ENCODE measurements at places on chromosomes 1 and 21.

- no peak for DNase-seq
Measured at GRCh38 chr1:53895421-53895820, 1.4 kb downstream of the DIO1 start.

GRCh38 chr1:31815752-31816500 lies at the start of gene SPOCD1:
TSS of gene SPOCD1 (minus strand) at chr1:31816022. CDS start at chr1:31815333, 689 bp downstream.
- DNase-seq = peak; percentile 76

DNA sequence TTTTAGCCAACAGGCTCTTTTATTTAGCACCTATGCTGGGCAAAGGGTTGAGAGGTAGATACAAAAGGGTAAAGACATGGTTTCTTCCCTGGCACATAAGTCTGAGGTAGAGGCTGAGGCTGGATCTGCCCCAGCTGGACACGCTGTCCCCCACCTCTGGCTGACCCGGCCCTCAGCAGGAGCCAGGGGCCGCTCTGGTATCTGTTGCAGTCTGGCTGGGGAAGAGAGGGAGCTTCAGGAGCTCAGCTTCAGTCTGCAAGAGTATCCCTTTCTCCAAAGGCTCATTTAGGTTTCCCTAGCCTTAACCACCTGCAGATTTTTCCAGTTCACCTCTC lies 14.2 kb downstream of the BLACAT1 start:
- no peak for DNase-seq

- DNase-seq = no peak
Measured at GRCh38 chr1:161718559-161719324, 2.6 kb upstream of the FCRLB start.

- no peak for DNase-seq
Measured at GRCh38 chr1:77038000-77038399, 170.7 kb downstream of the ST6GALNAC5 start.

DNA sequence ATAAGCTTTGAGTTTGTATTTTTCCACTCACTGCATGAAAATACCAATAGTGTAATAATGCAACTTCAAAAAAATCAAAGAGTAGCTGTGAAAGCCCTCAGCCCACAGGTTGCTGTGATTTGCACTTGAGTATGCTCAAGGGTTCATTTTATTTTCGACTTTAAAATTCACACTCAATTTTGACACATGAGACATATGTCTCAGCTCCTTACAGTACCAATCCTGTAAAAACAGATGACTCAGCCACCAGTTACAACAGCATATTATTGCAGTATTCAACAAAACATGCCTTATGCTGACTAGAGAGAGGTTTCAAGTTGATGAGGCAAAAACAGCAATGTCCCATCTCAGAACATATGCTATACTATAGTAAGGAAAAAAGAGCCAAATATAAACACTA lies 66.1 kb downstream of the CYYR1 start:
- peak; percentile 19 for DNase-seq

GRCh38 chr1:5821540-5822176 lies 170.6 kb downstream of the NPHP4 start:
- no peak for DNase-seq

DNA sequence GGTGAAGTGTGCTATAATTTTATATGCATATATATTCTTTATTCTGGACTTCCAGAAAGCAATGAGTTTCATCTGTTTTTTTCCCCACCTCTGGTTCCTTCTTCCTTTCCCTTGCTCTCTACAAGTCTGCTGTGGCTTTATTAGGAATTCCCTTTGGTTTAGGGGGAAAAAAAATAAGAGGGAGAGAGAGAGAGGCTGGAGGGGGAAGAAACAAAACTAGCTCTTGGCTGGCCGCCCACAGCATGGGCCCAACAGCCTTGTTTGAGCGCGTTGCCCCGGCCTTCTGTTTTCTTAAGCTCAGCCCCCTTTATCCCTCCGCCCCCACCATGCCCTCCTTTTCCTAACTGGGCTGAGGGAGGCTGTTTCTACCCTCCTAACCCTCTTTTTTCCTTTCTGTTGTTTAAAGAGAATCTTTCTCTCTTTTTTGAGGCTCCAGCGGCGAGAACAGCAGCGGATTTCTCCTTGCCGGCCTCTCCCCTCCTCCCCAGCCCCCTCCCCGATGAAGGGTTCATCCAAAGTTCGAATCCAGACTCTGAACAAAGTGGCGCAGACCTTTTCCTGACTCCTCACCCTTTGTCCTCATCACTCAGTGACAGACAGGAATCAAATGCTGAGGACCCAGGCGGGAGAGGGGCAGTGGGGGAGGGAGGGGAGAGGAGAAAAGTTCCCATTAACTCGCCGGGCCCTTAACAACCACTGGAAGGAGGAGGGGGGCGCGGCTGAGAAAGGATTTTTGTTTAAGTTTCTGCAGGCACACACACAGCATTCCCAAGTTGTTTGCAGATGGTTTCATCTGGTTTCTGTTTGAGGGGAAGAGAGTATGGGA lies 29.7 kb downstream of the PBX1 start:
- DNase-seq = peak; percentile 89

DNA sequence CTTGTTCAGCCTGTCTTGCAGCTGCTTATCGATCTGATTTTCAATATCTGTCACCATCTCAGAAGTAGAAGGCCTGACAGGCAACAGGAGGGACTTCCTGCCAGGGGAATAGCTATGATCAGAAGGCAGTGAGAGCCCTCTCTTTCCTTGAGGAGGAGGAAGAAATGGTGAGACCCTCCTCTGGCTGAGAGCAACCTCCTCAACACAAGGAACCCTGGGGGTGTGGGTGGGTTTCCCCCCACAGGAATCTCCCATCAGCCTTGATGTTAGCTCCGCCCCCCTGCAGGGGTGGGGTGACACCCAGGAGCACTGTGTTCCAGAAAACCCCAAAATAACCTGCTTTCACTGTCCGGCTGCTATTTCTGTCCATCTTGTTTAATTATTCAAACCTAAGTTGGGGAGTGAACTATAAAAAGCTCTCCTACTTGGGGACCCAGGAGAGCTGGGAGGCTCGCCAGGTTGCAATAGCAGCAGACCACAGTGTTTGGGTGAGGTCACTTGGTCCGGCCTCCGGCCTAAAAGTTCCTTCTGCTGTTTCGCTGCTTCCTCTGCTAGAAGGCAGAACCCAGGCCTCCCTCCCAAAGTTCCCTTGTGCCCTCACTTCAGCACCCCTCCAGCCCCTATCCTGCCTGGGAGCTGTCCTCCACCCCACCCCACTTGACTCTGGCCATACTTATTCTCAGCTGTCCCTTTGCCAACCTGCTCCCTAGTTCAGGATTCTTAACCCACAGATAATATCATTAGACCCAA lies 7.8 kb upstream of the MEF2D start:
- DNase-seq = no peak

- DNase-seq = no peak
Measured at GRCh38 chr1:91334856-91335255, 69.8 kb downstream of the HFM1 start.

- no peak for DNase-seq
Measured at GRCh38 chr1:199691540-199691939, 336.0 kb upstream of the NR5A2 start.

DNA sequence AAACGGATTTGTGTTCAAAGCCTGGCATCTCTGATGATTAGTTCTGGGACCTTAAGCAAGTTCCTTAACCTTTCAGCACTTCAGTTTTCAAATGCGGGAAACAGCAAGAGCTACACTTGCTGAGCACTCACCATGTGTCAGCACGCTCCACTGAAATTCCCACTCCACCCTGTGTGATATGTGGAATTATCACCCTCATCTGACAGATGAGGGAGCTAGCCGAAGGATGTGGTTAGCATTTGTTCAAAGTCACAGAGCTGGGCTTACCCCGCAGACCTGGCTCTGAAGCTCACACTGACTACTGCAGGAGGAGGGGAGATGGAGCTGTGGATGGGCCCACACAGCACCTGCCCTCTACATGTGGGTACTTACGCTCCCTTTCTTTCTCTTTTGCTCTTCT lies 29.1 kb downstream of the IL12RB2 start:
- no peak for DNase-seq

GRCh38 chr1:210588946-210589345 lies 260.2 kb downstream of the HHAT start:
- no peak for DNase-seq

- DNase-seq = no peak
Measured at GRCh38 chr1:153661111-153661708, 2.7 kb downstream of the SNAPIN start.

DNA sequence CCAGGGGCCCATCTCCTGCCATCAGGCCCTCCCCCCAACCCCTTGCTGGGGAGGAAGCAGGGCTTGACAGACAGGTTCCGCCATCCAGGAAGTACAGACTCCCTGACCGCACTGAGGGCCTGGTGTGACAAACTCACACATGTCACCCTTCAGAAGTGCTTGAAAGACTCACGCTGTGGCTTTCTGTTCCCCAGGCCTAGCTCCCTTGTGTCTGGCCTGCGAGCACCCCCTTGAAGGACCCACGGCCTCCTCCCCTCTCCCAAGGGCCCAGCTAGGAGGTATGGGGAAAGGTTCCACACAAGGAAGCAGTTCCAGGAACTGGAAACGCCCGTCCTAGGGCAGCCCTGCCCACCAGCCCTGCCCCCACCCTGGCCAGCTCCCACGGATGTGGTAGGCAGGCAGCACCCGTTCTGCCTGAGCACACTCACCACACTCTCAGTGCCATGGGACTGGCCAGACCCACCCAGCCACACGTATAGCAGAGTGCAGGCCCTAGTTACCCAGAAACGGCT lies 26.7 kb downstream of the SLC2A1 start:
- DNase-seq = no peak

GRCh38 chr1:77143529-77144121 lies 75.6 kb downstream of the PIGK start:
- DNase-seq = peak; percentile 42

- DNase-seq = no peak
Measured at GRCh38 chr1:18549106-18549505, 68.4 kb downstream of the KLHDC7A start.

DNA sequence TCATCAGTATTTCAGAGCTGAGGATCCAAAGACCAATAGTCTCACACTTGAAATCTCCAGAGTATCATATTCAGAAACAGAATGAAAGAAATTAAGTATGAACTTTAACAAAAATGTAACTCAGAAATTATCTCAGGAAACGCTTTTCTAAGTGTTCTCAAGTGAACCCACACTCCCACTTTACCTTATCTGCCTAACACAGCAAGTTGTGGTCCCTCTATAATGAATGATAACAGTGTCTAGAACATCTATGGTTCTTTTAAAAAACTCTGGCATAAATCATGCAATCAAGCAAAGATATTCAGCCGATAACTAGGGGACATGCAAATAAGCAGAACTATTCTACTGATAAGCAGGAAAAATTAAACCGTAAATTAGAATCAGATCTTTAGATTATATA lies 1574.2 kb downstream of the PLA2G4A start:
- no peak for DNase-seq

GRCh38 chr1:12447849-12448312 lies 170.1 kb downstream of the DHRS3 start:
- DNase-seq = no peak

DNA sequence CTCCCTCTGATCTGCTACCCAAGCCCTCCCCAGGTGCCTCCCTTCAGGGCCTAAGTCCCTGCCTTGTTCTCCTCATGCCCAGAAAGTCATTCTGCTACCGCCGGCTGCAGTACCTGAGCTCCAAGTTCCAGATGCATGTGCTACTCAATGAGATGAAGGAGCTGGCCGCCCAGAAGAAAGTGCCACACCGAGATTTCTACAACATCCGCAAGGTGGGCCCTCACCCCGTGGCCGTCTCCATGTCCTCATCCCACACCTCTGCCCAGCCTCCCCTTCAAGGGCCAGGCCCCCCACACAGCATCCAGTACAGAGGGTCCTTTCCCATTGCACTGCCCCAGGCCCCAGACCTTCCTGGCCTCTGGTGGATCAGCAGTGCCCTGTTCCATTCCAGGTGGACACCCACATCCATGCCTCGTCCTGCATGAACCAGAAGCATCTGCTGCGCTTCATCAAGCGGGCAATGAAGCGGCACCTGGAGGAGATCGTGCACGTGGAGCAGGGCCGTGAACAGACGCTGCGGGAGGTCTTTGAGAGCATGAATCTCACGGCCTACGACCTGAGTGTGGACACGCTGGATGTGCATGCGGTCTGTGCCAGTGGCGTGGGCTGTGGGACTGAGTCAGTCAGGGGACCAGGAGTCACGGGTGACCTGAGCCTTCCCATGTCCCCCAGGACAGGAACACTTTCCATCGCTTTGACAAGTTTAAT lies 8.2 kb downstream of the AMPD2 start:
- no peak for DNase-seq

All from SJCRH30 (cell line).